ENCODE measurements at places on chromosomes 13 and 19.

DNA sequence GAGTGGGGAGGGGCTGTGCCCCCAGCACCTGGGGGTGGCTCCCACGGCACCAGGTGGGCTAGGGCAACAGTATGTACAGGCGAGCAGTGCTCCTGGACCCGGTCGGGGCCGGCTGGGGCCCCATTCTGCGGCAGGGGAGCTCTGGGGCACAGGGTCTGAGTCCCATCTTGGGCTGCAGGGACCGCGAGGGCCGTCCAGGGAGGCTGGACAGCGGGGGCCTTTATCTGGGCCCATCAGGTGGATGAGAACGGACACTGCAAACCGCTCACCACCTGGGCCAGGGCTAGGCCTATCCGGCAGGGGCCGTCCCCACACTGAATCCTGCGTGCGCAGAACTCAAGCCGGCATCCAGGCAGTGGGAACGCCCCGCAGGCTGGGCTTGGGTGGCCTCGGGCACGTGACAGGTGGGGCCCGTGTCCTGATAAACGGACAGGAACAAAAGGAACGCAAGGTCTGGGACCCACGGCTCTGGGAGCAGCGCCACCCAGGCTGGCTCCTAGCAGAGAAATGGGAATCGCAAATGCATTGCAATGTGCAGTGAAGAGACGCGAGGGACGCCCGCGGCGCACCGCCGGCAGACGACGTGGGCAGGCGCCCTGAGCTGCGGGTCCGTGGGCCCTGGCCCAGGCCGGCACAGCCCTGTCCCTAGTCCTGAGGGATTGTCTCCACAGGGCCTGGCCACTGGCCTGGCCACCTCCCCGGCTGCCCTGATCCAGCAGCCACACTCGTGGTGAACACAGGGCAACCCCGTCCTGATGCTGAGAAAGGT lies 29.7 kb downstream of the BTBD2 start:
- DNase-seq, result no peak

DNA sequence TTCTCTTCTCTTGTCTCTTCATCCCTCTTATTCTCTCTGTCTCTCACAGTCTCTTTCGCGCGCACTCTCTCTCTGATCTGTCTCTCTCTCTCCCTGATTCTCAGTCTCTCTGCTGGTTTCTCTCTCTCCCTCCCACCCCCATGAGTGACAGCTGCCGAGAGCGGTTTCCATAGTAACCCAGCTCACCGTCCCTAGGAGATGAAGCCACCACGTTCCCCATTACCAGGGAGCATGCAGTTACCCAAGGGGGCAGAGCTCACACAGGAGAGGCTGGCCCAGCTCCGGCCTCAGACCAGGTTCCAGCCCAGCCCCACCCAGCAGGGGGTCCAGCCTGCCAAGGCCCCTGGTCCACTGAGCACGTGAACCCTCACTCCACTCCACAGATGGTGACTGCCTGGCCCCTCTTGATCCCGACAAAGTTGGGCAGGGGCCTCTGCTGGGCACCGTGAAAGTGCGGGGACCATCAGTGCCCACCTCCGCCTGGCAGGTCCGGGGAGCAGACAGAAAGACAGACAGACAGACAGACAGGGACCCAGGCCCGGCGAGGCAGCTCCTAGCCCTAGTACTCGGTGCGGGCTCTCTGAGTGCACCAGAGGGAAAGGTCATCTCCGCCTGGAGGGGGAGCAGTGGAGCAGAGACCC lies 50.6 kb downstream of the CELF5 start:
- DNase-seq, result peak; percentile 47

- DNase-seq, result no peak
Observed at GRCh38 chr19:48638831-48639381, 1.7 kb upstream of the DBP start.

GRCh38 chr13:58620176-58620575 lies 988.6 kb downstream of the PCDH17 start:
- DNase-seq, result no peak

- no peak for DNase-seq
Observed at GRCh38 chr19:30222992-30223865, 149.0 kb upstream of the ZNF536 start.

DNA sequence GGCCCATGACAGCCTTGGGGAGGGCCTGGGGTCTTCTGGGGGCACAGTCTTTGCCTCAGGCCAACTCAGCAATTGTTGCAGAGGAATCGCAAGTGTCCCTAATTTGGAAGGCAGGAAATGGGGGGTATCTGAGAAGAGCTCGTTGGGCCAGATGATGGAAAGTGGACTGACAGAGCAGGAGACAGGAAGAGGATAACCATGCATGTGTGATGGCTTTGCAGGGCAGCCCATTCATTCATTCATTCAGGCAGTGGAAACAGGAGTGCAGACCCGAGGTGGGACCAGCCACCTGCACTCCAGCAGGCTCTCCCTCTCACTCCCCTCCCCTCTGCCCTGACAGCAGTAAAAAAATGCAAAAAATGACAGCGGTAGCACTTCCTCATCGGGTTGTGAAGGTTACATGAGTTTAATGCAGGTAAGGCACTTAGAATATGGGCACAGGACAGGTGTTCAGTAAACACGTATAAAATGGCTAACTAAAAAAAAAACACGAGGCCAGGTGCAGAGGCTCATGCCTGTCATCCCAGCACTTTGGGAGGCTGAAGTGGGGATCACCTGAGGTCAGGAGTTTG lies 5.0 kb upstream of the TMEM147 start:
- no peak for DNase-seq

DNA sequence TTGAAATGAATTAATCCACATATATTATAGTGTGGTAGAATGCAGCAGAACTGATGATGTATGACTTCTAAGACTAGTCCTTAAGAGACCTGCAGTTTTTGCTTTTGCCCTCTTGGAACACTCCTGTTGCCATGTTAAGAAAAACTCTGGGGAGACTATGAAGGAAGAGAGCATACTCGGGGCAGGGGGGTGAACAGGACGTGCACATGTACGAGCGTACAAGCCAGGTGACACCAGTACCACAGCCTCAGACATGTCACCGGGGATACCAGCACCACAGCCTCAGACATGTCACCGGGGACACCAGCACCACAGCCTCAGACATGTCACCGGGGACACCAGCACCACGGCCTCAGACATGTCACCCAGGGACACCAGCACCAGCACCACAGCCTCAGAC lies 15.9 kb upstream of the USPL1 start:
- DNase-seq, result no peak

- DNase-seq, result no peak
Observed at GRCh38 chr13:81080911-81081454, 740.1 kb upstream of the SPRY2 start.

- DNase-seq, result peak; percentile 82
Observed at GRCh38 chr19:49866933-49867782, at the start of gene PNKP. Gene PNKP, minus strand, starts transcription at chr19:49867576. Its CDS starts 372 bp downstream, at chr19:49867204.

DNA sequence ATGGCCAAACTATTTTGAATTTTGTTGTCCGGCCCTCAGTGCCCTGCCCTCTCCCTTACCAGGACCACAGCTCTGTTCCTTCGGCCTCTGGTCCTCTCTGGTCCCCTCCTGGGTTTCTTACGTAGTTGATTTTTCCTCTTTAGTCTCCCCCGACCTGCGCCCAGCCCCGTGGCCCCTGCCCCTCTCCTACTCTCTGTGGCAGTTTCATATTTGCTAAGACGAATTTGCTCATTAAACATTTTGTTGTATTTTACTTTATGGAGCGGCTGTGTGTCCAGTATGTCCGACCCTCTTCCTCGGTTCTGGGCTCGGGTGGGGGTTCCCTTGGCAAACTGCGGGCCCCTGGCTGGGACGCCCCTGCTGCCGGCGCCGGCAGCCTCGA lies 576 bp upstream of the EPN1 start:
- no peak for DNase-seq

DNA sequence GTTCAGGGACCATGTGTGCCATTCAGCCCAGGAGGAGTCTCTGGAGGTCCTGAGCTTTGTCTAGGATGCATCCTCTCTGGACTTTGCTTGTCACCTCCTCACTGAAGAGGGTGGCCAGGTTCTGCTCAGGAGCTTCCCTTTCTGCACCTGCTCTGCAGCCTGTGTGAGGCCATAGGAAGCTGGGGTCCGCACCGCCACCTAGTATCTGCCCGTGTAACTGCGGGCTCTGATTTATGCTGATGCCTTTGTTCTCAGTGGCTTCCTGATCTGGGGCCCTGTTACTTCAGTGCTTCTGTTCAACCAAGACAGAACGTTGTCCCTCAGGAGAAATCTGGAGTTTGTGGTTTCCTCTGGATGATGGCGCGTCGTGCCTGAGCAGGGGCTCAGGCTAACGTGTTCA lies 15.5 kb downstream of the ZNF610 start:
- no peak for DNase-seq

DNA sequence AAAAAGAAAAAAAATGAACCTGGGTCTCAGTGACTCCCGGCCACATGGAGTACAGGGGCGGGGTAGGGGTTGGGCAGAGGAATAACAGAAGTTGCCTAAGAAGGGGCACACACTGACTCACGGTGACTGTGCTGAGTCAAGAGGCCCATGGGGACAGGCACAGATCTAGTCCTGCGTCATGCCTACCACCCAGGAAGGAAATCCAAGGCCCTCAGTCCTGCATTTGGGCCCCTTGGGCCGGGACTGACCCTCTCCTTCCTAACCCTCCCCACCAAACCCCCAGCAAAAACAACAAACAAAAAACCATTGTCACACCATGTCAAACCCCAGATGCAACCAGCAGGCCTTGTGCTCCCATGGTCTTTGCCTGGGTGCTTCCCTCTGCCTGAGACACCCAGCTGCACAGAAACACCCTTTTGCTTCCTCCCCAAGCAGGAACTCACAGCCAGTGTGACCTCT lies 9.6 kb upstream of the NOTCH3 start:
- DNase-seq, result no peak

DNA sequence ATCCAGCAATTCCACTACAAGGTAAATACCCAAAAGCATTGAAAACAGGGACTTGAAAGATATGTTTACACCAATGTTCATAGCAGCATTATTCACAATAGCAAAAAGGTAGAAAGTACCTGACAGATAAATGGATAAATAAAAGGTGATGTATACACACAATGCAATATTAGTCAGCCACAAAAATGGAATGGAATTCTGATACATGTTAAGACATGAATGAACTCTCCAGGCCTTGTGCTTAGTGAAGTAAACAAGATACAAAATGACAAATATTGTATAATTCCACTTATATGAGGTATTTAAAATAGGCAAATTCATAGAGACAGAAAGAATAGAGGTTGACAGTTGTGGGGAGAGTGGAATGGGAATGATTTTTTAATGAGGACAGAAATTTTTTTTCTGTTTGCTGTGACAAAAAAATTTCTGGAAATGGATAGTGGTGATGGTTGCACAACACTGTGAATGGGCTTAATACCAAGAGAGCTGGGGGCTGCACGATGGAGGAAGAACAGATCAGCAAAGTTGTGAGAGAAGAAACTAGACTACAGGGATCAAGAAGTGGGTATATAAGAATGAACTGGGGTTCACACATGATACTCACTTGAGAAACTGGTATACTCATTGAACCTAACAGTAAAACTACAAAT lies 137.2 kb downstream of the MZT1 start:
- no peak for DNase-seq

- DNase-seq, result no peak
Observed at GRCh38 chr19:29290853-29291252, 77.9 kb upstream of the UQCRFS1 start.

GRCh38 chr19:17671906-17672305 lies 16.2 kb downstream of the UNC13A start:
- no peak for DNase-seq

DNA sequence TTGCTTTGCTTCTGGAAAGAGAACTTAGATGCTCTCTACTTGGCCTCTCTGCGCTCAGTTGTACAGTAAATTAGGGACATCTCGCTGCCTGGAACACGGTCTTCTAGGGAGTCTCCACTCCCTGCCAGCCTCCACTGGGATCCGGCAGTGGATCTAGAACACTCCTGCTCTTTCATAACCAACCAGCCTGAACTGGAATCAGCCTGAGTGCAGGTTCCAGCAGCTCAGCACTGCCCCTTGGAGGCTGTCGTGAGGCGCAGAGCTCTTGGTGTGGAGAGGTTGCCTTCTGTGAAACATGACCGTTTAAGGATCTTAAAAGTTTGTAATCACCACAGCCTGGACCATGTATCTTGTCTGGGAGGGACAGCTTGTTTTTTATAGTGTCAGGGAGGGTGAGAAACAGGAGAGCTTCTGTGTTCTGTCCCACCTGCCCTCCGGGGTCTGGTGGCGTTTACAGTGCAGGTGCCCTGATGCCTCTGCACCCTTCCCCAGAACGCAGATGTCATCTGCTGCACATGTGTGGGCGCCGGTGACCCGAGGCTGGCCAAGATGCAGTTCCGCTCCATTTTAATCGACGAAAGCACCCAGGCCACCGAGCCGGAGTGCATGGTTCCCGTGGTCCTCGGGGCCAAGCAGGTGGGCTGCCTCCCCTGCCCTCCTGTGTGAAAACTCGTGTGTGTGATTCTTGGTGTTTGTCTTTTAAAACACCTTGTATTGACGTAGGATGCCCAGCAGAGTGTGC lies 24.8 kb downstream of the UPF1 start:
- DNase-seq, result no peak

DNA sequence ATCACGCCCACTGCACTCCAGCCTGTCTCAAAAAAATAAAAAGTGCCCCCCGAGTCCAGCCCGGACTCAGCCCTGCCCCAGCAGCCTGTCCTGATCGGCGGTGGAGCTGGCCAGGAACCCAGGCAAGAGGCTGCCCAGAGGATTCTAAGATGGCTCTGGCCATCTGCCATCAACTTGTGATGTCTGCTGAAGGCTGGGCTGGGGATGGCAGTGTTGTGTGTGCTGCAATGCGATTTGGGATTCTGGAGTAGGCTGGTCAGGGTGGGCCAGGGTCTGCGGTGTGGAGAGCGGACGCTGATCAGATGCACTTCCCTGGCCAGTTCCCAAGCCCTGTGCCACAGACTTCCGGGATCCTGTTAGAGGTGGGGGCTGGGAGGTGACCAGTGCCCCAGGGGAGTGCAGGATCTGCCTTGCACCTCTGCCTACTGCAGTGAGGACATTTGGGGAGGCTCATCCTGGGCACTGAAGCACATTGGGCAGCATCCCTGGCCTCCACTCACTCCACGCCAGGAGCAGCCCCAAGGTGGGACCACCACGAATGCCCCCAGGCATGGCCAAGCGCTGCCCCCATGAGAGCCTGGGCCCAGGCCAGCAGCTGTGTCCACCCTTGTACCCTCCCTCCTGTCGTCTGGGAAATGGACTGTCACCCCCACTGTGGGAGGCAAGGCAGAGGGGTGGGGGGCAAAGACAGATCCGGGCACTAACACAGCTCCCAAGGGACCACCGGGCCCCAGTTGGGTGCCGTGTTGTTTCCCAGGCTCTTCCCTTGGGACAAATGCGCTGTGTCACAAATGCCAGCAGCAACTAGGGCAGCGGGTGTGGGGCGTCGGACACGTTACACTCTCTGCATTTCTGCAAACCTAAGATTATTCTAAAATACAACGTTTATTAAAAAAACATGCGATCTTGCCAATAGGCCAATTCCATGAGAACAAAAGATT lies 3.4 kb upstream of the TBXA2R start:
- DNase-seq, result no peak

DNA sequence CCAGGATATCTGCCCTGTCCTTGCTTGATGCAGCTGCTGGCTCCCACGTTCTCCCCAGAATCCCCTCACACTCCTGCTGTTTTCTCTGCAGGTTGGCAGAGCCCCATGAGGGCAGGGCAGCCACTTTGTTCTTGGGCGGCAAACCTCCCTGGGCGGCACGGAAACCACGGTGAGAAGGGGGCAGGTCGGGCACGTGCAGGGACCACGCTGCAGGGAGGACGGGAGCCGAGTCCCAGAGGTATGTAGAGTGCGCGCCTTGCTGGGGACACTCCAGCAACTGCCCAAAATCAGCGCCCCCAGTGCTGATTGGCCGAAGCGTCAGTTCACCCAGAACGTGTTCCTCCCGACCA lies 30.3 kb upstream of the MIER2 start:
- DNase-seq, result no peak

All from GM18507 (cell line).